Naive thymus-derived CD8-positive, alpha-beta T cell (primary cell): ENCODE measurements at places on chromosomes 7 and 10. TPM values are rescaled to one million over a fixed set of nuclear protein-coding genes. Genes with fewer than 3 reads are reported as not detected.

The TET1 gene
- total RNA-seq: 3.1 TPM

The GPER1 gene
- total RNA-seq: not detected

GRCh38 chr7:26185844-26186180, 14.7 kb downstream of the HNRNPA2B1 start:
- H3K4me1 ChIP-seq: peaks cover 77% of the 10 kb centered on the region
- H3K27ac ChIP-seq: peak overlapping the region; percentile 59
- H3K36me3 ChIP-seq: peaks cover 8% of the 10 kb centered on the region
- no peak overlapping the region for H3K4me3 ChIP-seq
- no peak for DNase-seq

- no peaks in the 10 kb centered on the region for H3K27me3 ChIP-seq
- H3K36me3 ChIP-seq: no peaks in the 10 kb centered on the region
- DNase-seq: no peak
- H3K4me1 ChIP-seq: no peaks in the 10 kb centered on the region
- no peak overlapping the region for H3K4me3 ChIP-seq
- H3K27ac ChIP-seq: no peak overlapping the region
Observed at GRCh38 chr7:13197501-13197900, 510.1 kb downstream of the ARL4A start.
